ENCODE measurements at places on chromosomes 4 and X.

- no peak for DNase-seq
Observed at GRCh38 chrX:75957107-75957610, 172.1 kb upstream of the MAGEE2 start.

GRCh38 chr4:11791797-11792196 lies 363.1 kb upstream of the HS3ST1 start:
- no peak for DNase-seq

DNA sequence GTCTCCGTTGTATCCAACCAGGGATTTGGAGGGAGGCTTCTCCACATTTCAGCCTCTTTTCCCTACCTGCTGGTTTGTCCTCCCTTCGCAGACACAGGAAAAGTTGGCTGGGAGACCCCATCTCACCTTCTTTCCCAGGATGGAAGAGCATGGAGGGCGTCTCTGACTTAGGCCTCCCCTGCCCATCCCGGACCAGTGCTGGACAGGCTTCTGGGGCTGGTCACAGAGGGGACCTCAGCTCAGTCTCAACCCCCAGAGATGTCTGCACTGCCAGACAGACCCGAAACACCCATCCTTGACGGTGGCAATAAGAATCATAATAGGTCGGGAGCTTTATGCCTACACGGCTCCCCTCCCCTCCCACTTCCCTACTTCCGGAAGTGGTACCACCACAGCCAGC lies 1.6 kb downstream of the WFS1 start:
- DNase-seq, result no peak

- peak; percentile 57 for DNase-seq
Observed at GRCh38 chrX:153909024-153909979, 4.8 kb downstream of the AVPR2 start.

DNA sequence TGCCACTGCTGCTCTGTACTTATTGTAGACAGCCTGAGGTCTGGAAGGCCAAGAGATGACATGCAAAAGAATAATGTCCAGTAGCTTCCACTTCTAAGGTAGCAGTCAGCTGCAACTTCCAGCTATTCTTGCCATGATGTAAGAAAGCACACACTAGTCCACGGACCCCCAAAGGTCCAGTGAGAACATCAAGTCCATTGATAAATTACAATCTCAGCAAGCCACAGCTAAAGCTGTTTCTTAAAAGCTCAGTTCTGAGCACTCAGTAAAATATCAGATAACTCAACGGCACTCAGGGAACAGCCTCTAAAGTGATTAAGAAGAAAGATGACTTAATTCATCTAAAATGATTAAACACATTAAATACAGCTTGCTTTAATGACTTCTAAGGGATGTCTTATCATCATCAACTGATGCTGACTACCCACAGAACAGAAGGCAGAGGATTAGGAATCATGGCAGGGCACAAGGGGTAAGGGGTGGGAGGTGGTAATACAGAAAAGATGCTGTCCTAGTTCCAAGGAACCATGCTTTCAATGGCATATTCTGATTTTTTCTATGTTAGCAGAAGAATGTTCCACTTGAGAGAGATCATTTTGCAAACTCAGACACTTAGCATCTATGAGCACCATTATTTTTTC lies 99.1 kb upstream of the CBR4 start:
- DNase-seq, result no peak

GRCh38 chr4:37220685-37221084 lies 23.9 kb upstream of the NWD2 start:
- no peak for DNase-seq

GRCh38 chr4:53068755-53069330 lies 206.7 kb downstream of the RASL11B start:
- DNase-seq, result no peak

DNA sequence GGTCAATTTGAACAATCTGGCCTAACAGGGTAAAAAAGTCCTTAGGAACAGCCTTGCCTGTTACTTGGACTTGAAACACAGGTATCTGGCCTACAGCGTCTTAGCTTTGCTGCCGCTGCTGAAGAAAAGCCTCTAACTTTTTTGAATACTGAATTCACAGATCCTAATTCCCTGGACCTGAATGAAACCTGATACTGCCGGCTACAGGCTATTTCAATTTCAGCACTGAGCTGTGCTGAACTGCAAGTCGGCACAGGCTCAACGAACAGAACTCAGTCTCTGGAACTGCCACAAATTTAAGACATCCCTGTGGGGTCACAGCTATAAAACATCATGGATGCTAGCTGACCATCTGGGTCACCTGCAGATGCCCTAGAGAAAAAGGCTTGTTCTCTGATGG lies 7.2 kb downstream of the NR0B1 start:
- peak; percentile 28 for DNase-seq

DNA sequence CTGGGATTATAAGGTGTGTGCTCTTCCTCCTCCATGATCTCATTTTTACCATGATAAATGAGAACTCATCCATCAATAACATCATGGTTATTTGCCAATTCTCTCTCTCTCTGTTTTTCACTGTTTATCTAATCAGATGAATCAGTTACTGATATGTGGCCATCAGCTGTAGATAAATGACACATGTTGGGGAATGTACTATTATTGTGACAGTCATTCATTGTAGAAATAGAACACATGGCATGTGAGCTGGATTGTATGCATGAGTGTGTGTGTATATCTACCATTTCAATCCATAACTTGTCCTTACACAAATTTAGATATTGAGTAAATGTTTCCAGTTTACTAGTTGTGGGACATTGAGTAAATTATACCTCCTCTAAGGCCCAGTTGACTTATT lies 53.0 kb downstream of the OSTC start:
- no peak for DNase-seq

DNA sequence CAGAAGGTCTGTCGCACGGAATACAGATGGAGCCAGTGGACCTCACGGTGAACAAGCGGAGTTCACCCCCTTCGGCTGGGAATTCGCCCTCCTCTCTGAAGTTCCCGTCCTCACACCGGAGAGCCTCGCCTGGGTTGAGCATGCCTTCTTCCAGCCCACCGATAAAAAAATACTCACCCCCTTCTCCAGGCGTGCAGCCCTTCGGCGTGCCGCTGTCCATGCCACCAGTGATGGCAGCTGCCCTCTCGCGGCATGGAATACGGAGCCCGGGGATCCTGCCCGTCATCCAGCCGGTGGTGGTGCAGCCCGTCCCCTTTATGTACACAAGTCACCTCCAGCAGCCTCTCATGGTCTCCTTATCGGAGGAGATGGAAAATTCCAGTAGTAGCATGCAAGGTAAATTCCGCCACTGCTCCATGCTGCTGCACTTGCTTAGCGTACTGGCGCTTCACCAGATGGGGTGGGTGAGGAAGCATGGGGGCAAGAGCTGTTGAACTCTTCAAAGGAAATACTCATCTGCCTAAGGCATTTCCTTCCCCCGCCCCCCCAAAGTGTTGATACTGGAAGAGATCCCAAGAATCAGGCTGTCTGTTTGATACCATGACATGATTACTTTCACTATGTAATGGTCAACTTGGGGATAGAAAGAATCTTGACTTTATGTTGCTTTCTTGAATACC lies 24.8 kb downstream of the KLF3 start:
- no peak for DNase-seq

DNA sequence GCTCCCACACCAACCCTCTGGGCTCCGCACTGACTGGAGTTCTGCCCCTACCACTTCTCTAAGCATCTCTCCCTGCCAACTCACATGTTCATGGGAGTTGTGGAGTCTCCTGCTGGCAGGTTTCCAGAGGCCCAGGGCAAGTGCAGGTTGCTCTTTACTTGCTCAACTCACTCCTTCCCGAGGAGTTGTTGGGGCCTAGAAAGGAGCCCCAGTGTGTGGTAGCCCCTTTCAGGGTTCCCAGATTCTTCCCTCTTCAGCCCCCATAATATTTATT lies 52.5 kb downstream of the POF1B start:
- no peak for DNase-seq

GRCh38 chr4:147955827-147956558 lies 224.1 kb downstream of the ARHGAP10 start:
- DNase-seq, result peak; percentile 17

DNA sequence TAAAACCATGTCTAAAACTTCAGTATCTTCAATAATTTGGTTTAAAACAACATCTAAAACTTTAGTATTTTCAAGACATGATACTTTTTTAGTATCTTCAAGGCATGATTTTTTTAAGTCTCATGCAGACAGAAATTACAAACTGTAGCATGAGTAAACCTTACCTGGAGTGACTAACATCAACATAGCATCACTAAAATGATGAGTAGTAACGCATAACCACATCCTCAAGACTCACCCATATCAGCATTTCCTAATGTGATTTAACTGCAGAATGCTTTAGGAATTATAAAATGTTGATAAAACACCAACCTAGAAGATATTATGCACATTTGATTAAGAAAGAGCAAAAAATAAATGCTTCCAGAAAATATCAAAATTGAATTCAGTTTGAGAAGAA lies 19.7 kb upstream of the EDNRA start:
- no peak for DNase-seq

DNA sequence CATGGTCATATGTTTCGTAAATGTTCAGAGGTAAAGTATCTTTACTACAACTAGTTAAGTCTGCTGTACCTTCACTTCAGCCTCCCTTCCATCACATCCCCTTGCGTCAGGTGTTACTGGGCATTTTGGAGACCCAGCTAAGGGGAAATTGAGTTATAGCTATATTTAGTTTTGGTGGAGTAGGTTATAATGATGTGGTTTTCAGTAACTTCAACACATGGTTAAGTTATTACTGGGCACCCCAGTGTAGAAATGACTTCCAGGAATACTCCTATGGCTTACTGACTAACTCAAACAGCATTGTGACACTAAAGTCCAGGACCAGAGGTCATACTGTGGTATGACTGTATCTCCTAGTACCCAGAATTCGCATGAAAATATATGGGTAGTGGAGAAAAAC lies 23.4 kb upstream of the ACSL1 start:
- no peak for DNase-seq

DNA sequence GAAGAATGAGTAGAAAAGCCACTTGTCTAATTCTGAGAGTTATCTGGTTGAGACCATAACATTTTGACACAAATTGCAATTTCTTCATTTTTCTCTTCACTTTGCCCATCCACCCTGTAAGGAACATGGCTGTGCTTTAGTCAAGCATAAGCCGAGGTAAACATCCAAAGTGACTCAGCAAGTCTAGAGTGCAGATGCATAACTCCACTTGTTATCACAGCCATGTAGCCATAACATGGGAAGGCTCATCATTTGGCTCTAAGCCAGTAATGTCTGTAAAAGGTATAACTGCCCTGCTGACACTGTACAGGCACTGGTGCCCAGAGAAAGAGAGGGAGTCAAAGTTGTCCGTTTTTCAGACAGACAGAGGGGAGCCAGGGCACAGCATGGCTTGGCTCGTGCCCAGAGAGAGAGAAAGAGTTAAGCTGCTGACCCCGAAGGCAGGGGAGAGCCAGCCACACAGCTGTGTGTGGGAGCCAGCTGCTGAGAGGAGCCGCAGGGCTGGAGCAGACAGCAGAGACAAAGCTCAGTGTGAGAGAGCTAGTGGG lies 76.9 kb upstream of the EXOC1L start:
- DNase-seq, result peak; percentile 39

DNA sequence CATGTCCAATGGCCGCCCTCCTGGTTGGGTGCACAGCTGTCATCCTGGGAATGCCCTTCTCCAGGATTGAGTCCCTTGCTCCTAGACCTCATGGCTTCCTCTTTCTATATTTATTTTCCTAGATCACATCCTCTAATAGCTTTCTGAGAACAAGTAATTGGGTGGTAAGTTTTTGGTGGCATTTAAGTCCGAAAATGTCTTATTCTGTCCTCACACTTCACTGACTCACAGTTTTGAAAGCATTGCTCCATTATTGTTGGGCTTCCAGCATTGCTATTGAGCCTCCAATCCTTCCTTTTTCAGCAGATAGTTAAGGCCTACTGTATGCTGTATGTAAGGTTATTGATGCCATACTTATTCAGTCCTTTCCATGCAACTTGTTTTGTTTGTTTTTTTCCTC lies 25.9 kb downstream of the PGM2 start:
- DNase-seq, result no peak

DNA sequence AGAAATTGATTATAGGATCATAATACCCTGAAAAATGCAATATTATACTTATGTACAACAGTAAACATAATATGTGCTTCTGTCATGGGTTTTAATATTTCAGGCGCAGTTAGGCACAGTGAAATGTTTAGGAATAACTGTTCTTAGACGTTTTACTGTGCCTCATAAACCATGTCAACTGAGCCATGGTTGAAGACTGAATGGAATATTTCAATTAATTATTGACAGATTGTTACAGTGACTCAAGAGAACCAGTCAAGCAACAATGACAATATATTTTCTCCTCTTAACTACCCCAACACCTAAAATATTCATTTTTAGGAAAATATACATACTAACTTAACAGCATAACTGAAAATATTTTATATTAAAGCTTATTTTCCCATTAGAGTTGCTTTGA lies 852.7 kb upstream of the FRG1 start:
- DNase-seq, result no peak

GRCh38 chrX:80237072-80237471 lies 183.2 kb upstream of the TENT5D start:
- DNase-seq, result no peak

DNA sequence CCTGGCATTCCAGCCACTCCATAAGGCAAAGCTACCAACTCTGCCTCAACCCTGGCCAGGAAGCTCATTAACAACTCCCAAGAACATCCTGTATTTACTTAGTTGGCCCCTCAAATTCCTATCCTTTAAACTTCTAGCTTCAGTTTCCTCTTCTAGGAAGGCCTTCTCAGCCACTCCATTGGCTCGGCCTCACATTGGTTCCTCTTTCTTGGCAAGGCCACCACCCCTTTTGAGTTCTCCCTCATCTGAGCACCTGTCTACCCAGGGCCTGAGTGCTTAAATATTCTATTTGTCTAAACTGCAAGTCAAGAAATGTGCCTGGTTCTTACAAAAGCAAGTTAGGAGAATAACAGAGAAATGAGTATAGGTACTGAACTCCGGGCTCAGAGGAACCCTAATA lies 10.0 kb downstream of the SMC1A start:
- no peak for DNase-seq

DNA sequence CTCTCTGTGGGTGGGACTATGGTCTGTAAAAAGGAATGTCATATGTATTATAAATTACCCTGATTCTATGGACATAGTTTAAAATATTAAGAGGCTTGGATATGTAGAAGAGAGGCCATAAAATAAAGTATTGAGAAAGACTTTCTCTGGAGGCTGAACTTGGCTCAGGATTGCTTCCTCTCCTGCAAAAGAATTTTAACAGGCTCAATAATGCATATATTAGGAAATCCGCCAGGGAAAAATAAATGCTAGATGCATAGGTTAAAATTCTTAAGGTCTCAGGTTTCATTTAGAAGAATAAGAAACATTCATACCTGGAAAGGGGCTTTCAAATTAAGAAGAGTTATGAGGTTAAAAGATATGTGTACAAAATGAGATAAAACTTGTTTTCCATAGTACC lies 424.3 kb downstream of the ARAP2 start:
- DNase-seq, result no peak

DNA sequence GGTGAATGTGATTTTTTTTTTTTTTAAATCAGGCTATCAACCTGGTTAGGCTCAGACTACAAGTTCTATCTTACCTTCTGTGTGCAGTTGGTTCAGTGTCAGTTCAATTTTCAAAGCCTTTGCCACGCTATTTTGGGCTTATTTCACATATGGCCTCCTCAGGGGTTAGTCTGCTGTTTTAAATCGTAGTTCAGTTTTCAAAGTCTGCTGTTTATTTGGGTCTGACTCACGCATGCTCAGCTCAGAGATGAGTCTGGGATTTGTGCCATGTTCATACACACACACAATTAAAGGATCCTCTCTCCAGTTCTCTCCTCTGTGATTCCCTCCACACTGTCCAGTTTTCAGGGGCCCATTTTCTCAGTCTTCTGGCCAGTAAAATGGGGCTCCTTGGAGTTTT lies 32.3 kb upstream of the ZFX start:
- peak; percentile 17 for DNase-seq

GRCh38 chr4:24370421-24370820 lies 213.9 kb downstream of the DHX15 start:
- DNase-seq, result no peak

Data from eye (tissue), 1 donor.